H1 (cell line): ENCODE measurements at places on chromosomes 1 and 21.

DNA sequence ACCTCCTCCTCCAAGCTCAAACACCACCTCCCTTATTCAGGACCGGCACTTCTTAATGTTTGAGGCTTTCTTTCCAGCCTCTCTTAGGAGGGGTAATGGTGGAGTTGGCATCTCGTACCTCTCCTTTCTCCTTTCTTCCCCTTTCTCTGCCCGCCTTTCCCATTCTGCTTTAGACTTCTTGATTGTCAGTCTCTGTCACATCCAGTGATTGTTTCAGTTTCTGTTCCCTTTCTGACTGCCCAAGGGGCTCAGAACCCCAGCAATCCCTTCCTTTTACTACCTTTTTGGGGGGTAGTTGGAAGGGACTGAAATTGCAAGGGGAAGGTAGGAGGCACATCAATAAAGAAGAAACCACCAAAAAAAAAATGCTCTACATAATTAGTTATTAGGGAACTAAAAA, 5.6 kb downstream of the ELK4 start:
- DNase-seq, result no peak

- DNase-seq, result peak; percentile 51
Observed at GRCh38 chr1:24235921-24236788, 49.1 kb upstream of the IFNLR1 start.

DNA sequence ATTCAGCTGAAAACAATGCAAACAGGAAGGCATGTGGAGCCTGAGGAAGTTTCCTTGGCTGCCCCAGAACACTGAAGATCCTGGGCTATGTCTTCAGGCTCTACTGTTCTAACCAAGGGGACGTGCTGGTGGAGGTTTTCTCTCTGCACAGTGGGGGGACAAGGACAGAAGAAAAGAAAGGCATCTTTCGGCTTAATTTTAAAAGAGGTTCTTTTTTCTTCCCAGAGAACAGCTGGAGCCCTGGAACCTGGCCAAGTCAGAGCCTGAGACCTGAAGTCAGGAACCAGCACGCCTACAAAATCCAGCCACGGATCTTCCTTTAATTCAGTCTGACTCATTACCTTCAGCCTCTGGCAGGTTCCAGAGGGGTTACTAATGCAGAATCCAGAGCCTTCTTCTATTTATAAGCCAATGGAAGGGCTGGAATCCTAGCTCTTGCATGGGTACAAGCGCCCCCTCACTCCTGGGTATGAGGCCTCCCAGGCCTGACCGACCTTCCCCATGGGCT, 19.8 kb downstream of the CTNNBIP1 start:
- DNase-seq, result no peak

DNA sequence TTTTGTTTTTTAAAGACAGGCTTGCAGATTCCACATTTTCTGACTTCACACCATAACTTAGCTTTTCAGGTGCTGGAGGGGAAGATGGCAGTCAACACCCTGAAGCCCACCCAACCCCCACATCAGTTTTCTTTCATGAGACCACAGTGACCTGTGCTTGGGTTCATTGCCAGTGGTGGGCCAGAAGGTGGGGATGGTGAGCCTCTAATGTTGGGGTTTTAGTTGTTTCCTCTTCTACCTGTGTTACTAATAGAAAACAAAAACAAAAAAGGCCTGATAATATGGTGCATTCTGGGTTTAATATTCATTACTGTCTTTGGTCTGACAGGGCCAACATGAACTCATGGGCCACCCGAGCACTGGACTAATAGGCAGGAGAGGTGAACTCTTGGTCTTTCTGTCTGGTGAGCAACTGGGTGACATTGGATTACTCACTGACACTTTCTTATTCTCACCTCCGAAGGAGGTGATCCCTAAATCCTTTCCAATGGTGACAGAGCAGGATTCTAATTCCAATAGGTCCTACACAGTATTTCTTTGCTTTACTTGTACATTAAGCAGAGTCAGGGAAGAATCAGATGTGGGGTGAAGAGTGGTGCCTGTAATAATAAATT, 132.8 kb downstream of the CLIC6 start:
- no peak for DNase-seq

DNA sequence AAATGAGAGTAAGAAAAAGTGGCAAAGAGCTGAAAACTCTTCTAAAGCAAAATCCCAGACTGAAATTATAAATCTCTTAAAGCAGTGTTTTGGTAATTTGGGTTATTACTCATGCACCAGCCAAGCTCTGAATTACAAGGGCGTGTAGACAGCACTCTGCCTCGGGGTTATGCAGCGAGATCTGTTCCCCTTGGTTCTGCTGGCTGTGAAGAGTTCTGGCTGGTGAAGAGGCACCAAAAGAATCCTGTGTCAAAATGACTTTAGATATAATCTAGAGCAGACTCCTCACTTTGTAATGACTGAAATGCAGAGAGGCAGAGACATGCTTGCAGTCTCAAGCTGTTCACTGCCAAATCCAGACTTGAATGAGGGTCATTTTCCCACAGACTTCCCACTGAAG, 461.8 kb upstream of the CXADR start:
- no peak for DNase-seq

- DNase-seq, result no peak
Observed at GRCh38 chr1:53316766-53317581, 10.9 kb downstream of the LRP8 start.

GRCh38 chr1:156492591-156493080, 7.9 kb downstream of the MEF2D start:
- no peak for DNase-seq

GRCh38 chr1:235714205-235714897, 64.8 kb upstream of the GNG4 start:
- no peak for DNase-seq

GRCh38 chr1:184039126-184039525, 1.6 kb upstream of the COLGALT2 start:
- DNase-seq, result no peak

- DNase-seq, result peak; percentile 88
Observed at GRCh38 chr1:43348809-43349593, 9.8 kb upstream of the CDC20 start.
